ENCODE measurements at places on chromosomes 1 and 21.

DNA sequence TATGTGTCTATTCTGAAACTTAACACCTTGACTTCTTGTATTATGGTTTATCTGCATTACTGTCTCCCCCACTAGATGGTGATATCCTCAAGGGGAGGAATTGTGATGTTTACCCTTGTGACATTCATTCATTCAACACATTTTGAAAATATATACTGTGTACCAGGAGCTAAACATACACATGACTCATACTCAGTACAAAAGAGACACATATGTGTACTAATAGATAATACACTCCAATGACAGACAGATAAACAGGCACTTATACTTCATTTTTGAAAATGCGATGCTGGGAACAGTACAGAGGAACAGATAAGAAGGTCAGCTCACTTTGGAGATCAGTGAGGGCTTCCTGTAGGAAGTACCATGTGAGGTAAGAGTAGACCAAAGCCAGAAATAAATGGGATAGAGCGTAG lies 8.9 kb upstream of the RAB3GAP2 start:
- DNase-seq, result peak; percentile 64

DNA sequence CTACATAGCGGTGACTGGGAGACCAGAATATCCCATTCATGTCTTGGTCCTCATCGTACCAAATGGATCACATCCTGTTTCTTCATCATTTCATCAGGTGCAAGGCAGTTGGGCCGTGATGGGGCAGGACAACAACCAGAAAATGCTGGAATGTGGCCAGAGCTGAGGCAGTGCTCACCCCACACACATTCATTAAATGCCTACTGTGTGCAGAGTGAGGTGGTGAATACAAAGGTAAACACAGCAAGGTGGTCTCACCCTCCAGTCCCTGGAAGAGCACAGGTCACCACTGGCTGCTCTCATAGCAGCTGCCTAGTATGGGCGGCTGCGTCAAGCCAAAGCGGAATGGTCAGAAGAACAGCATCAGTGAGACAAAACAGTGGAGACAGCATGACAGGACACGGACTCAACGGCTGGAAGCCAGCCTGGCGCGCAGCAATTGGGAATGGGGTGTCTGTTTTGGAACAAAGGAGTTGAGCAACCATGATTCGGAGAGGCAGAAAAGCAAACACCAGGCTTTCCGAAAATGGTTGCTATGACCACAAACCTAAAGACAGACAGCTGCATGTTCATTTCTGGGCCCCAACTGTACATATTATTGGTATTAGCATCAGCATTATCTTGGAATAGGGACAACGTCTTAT lies 5.6 kb upstream of the ADAMTSL4 start:
- DNase-seq, result no peak

DNA sequence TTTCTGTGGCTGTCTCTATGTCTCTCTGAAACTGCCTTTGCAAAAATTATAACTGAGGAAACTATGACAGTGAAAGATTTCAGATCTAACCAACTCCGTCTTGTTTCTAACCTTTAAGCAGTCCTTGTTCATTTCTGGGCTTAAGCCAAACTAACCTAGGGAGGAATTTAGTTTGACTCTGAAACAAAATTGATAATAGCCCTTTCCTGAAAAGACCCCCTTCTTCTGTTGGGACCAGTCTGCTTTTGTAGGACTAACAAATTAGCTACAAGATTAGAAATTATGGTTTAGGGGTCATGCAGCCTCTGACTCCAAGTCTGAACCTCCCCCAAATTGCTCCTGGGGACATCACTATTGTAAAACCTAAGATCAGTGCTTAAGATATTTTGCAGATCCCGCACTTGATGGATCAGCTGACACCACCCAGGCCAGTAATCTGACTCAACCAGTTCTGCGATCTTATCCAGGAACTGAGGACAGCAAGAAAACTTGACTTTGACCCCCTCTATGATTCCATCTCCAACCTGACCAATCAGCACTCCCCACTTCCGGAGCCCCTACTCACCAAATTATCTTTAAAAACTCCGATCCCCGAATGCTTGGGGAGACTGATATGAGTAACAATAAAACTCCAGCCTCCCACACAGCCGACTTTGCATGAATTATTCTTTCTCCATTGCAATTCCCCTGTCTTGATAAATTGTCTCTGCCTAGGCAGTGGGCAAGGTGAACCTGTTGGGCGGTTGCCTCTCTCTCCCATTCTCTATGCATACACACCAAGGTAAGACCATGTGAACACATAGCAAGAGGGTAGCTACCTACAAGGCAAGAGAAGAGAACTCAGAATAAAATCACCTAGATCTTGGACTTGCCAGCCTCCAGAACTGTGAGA lies 11.1 kb upstream of the TRIM63 start:
- no peak for DNase-seq

GRCh38 chr1:97277891-97278654 lies 556.5 kb downstream of the PTBP2 start:
- peak; percentile 97 for DNase-seq

DNA sequence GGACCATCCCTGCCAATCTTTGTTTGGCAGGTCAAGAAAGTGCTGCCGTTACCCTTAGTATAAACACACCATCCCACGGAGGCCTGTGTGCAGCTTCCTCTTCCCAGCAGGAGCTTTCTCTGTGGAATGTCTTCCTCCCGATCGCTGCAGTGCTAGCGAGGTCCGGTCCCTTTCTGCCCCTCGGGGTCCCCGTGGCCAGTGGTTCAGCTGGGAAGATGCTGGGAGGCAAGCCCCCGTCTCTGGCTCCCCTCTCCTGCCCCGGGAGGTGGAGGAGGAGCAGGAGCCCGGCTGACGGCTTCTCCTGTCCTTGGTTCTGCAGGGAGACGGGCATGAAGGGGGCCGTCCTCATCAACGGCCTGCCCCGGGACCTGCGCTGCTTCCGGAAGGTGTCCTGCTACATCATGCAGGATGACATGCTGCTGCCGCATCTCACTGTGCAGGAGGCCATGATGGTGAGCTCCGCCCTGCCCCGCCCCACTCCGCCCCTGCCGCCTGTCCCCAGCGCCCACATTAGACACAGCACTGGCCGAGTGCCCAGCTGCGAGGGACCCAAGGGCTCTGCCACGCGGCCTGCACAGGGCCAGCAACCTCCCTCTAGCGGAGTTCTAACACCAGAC lies 42.1 kb downstream of the TFF3 start:
- DNase-seq, result no peak

- DNase-seq, result no peak
Observed at GRCh38 chr21:40797891-40798290, 49.1 kb downstream of the DSCAM start.
